Left kidney (tissue), 8 donors: ENCODE measurements at places on chromosomes 2 and 18. TPM values are rescaled to one million over a fixed set of nuclear protein-coding genes. Genes with fewer than 3 reads are reported as not detected.

Gene CCDC148
- polyA plus RNA-seq = 11.4 TPM

Gene ZNF804A
- polyA plus RNA-seq = 2.1 TPM

- DNase-seq = no peak
Observed at GRCh38 chr2:101815739-101816391, 118.4 kb downstream of the MAP4K4 start.

GRCh38 chr2:128779301-128780095 lies 460.8 kb upstream of the HS6ST1 start:
- DNase-seq = no peak

DNA sequence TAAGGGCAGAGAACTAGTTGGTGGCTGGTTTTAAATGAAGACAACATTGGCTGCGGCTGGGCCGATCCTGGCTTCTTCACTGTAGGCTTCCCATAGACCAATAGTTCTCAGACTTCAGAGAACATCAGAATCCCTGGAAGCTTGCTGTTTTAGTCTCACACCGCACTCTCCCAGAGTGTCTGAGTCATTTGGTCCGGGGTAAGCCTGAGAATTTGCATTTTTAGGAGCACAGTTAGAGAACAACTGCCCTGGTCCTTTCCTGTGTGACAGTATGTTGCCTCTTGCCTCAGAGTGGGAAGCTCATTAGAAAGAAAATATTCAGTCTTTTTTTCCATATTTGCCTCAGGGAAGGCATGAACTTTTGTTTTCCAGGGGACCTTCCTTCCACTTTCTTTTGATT lies 137.1 kb upstream of the GAREM1 start:
- DNase-seq = no peak

DNA sequence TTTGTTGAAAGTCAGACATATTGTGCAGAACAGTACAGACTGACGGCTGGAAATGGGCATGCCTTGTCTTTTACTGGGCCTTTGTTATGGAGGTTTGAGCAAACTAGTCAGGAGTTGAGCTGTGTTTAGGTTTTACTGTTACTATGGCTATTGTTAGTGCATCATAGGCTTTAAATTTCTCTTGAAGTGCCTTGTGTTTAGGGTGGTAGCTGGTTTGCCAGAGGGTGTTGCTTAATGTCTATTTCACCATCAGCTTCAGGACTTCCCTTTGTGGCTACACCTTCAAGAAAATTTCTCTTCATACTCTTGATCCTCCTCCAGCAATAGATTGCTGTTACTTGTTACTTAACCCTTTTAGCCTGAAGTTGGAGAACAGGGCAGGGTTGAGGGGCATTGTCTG lies 104.6 kb downstream of the CAPN13 start:
- no peak for DNase-seq

GRCh38 chr2:72130659-72131360 lies 16.9 kb downstream of the CYP26B1 start:
- DNase-seq = no peak

GRCh38 chr2:101064505-101064867 lies 62.4 kb downstream of the RPL31 start:
- DNase-seq = no peak

DNA sequence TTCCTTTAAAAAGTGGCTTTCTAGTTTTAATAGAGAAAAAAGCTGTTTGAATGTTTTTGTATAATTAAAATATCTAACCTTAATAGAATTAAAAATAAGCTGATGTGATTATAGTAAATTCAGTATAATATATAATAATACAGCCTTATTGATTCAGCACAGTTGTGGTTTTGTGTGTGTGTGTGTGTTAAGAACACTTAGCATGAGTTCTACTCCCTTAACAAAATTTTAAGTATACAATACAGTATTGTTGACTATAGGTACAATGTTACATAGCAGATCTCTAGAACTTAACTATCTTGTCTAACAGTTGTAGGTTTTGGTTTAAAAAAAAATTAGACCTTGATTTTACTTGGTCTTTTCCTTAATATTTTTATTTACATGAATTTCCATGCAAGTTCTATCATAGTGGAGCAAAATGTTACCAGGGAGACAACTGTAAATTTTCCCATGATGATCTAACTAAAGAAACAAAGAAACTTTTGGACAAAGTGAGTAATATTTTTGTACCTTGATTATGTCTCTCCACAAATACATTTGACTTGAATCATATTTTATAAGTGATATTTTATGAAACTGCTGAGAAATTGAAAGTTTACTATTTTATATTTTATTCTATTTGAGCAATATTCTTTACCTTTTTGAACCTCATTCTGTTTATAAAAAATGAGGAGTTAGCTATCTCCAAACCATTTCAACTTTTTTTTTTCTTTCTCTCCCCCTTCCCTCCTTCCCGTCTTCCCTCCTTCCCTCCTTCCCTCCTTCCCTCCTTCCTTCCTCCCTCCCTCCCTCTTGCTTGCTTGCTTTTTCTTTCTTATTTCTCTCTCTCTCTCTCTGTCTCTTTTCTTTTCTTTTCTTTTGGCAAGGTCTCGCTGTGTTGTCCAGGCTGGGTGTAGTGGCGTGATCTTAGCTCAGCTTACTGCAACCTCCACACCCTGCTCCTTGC lies 46.3 kb downstream of the ZC3H6 start:
- no peak for DNase-seq

DNA sequence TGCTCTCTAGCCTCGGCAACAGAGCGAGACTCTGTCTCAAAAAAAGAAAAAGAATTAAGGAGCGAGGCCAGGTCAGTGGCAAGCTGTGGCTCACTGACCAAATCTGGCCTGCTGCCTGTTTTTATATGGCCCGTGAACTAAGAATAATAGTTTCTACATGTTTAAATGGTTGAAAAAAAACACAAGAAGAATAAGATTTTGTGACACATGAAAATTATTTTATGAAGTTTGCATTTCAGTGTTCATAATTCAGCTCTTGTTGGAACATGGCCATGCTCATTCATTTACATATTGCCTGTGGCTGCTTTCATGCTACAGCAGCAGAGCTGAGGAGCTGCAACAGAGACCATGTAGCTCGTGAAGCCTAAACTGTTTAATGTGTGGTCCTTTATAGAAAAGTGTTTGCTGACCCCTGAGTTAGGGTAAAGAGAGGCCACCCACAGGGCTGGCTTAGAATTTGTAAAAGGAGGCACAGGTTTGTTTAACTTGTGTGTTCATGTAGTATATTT lies 59.5 kb downstream of the MFSD6 start:
- peak; percentile 61 for DNase-seq
